ENCODE measurements at places on chromosomes 13 and 19.

- DNase-seq, result no peak
Measured at GRCh38 chr13:19632915-19633478, 462 bp upstream of the MPHOSPH8 start.

DNA sequence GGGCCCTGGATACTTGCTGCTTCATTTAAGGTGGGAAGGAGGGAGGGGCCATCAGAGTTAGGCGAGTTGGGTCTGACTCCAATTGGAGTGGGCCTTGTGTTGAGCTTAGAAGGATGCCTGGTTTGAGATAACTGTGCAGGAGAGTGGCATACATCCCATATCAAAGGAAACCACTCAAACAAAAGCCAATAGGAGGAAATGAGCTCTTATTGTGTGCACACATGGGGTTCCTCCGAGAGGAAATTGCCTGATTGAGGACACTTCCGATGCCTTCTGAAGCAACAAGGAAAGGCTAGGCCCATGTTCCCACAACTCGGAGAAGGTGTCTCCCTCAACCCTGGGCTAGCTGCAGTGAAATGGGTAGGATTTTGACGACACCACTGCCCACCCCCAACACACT lies 19.6 kb downstream of the MBNL2 start:
- no peak for DNase-seq

DNA sequence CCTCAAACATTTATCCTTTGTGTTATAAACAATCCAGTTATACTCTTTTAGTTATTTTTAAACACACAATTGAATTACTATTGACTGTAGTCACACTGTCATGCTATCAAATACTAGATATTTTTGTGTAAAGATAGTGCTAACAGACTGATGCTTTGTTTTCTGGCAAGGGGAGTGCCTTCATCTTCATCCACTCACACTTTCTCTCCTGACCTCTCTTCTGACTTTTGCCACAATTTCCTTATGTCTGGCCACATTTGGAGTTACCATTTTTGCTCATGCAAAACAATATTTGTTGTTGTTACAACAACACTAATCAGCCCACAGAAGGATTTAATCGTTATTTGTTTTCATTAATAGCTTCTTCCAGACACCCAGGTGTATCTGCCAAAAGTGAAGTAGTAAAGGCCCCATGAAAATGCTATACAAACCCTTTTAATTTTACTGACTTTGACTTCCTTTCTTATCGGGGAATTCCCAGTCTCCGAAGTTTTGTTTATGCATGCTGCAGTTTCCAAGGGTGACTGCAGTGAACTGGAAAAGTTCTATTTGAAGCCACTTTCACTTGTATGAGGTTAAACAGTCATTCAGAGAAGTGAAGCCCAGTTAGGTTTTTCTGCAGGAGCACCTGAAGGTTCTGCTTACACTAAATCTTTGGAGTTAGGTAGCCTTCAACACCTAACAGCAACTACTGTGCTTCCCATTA lies 66.1 kb upstream of the FRY start:
- no peak for DNase-seq

GRCh38 chr19:18418483-18419194 lies 559 bp upstream of the SSBP4 start:
- no peak for DNase-seq

- no peak for DNase-seq
Measured at GRCh38 chr13:103671547-103671946, 605.3 kb upstream of the SLC10A2 start.

GRCh38 chr13:74576420-74576819 lies 442.2 kb upstream of the KLF12 start:
- no peak for DNase-seq

GRCh38 chr19:38583219-38583984 lies 34.4 kb downstream of the MAP4K1 start:
- DNase-seq, result no peak
